Activated CD4-positive, alpha-beta T cell treated with anti-CD3 and anti-CD28 coated beads, Interleukin-10, Interleukin-2, amounts not matched to agents 100 ng/mL and 50 ng/mL, durations not matched to agents 16 hours and 8 hours (primary cell): ENCODE measurements at places on chromosomes 13 and 19.

GRCh38 chr13:97567510-97568243, 133.7 kb downstream of the RAP2A start:
- DNase-seq = peak; percentile 6

DNA sequence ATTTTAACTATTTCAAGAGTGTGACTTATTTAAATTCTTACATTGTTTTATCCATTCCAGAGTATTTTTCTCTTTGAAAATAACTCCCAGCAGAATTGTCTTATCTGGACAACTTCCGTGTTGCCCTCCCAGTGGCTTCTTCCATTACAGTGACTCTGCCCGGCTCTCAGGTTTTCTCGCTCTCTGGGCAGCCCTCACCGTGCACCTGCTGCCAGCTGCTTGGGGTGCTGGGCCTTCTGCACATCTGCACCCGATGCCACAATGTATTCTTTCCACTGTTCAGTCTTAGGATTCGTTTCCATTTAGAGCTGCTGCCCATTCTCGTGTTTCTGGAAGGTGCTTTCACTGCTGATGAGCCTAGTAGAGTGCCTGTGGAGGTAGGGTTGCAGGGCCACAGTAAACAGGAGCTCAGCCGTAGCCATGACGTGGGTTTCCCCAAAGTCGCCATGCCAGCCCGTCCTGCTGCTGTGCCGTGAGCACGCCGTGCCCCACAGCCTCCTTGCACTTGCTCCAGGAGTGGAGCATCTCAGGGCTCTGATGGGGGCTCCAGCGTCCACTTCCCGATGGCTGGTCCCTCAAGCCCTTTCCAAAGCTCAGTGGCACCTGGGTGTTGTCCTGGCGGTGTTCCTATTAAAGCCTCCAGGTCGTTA, 46.1 kb upstream of the DCUN1D2 start:
- DNase-seq = no peak

GRCh38 chr13:97856304-97856675, 97.2 kb upstream of the IPO5 start:
- DNase-seq = no peak

- DNase-seq = no peak
Measured at GRCh38 chr19:17468302-17469091, 1.8 kb upstream of the SLC27A1 start.

DNA sequence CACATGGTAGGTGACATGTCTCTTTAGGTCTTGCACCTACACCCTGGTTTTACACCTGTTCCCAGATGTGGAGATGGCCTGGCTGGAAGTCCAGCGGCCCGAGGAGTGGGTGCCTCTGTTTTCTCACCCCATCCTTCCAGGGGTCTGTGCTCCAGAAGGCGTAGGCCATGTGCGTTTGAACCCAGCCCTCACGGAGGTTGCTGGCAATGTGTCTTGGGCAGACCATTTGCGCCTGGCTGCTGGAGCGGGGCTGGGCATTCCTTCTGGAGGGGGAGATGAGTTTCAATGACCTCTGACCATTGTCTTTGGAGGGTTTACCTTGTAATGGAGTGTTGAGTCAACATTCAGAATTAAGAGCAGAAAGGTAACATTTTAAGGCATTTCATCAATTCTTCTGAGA, 54.8 kb upstream of the ZNF536 start:
- no peak for DNase-seq

- DNase-seq = no peak
Measured at GRCh38 chr13:106916329-106916976, 348.5 kb upstream of the ARGLU1 start.

GRCh38 chr19:47613165-47614020, 4.5 kb downstream of the BICRA start:
- no peak for DNase-seq

- DNase-seq = no peak
Measured at GRCh38 chr13:67806796-67807195, 576.7 kb upstream of the PCDH9 start.

- DNase-seq = no peak
Measured at GRCh38 chr13:23644126-23644419, 73.9 kb downstream of the TNFRSF19 start.

- DNase-seq = no peak
Measured at GRCh38 chr19:51754109-51754508, 2.4 kb upstream of the FPR1 start.

- DNase-seq = no peak
Measured at GRCh38 chr13:28718196-28718542, 601 bp downstream of the SLC46A3 start.

GRCh38 chr19:12995596-12996405, 526 bp downstream of the NFIX start:
- no peak for DNase-seq

DNA sequence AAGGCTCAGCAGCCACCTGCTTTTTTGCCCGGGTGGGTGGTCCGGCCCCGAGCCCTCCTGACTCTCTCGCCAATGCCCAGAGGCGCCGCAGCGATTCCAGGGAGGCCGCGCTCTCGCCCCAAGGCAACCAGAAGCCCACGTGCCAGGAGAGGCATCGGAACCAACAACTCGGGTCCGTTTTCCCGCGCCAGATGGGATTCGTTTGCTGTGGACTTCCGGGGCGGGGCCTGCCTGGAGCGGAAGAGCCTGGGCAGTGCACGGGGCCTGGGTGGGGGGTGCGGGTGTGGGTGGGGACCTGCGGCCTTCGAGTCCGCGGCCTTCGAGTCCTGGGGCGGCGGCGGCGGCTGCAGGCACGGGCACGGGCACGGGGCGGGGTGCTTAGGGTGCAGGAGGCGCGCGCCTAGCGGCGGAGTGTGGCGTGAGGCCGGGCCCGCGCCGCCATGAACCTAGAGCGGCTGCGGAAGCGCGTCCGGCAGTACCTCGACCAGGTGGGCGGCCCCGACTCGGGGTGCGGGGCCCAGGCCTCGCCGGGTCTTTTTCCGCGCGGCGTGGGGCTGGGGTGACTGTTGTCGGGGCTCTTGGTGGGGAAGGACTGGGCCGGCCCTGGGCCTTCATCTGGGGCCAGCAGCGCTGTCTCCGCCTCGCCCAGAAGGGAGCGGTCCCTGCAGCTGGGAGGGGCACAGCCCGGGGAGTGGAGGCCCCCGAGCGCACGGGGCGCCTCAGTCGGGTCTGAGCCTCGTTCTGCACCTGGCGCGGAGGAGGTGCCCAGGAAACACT, at the start of gene CDC16:
Gene CDC16 (plus strand): TSS at position 253 of the 777 bp plus-strand sequence. CDS start 188 bp downstream, at position 441.
- DNase-seq = peak; percentile 94

DNA sequence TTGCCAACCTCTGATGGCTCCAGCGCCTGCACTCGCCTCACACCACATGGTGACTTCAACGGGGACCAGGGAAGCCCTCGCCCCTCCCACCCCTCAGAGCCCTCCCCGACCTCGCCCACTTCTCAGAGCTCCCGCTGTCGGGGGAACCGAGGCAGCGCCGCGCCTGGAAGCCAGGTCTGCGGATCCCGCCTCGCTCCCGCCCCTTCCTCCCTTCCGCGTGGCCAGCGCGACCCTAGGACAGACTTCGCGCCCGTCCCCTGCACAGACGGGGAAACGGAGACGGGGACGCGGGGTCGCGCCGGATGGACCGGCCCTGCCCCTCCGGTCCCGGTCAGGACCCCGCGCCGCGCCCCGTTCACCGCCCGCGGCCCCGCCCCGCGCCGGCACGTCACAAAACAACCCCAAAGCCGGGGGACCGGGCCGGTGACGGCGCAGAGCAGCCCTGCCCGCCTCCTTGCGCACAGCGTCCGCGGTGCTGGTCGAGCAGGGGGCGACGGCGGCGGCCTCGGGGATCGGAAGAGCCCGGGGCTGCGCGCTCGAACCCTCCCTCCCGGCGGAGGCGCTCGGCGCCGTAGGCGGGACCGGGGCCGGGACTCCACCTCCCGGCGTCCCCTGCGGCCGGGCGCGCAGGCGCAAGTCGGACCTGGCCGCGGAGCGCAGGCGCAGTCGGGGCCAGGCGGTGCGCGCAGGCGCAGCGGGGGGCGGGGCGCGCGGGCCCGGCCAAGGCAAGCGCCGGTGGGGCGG, 379 bp upstream of the CDC34 start:
- peak; percentile 94 for DNase-seq
